IPS DF 6.9 (cell line): ENCODE measurements at places on chromosomes 6 and 20.
A peak's percentile ranks its signal among the peaks of the same experiment; 100 is the strongest.

DNA sequence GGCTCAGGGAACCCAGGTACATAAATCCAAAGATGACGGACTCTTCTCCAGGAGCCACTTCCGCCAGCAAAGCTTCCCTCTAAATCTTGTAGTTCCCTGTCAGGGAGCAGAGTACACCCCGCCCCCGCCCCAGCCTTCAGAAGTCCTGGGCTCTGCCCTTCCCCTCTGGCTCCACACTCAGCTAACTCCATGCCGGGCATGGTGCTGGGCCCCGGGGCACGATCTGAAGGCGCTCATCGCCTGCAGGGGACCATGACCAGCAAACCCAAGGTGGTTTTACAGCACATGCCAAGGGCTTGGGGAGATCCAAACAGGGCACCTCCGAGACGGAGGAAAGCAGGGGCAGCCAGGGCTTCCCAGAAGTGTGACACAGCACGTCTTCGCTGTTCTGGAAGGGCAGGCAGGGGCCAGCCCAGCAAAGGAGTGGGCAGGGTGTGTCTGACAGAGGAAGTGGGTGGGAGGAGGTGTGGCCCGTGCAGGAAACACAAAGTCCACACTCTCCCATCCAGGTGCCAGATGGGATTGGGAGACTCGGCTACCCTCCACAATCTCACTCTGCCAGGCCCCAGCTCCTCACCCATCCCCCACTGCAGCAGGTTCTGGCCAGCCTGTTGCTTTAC lies 41.6 kb upstream of the SLC22A2 start:
- no peak for DNase-seq

DNA sequence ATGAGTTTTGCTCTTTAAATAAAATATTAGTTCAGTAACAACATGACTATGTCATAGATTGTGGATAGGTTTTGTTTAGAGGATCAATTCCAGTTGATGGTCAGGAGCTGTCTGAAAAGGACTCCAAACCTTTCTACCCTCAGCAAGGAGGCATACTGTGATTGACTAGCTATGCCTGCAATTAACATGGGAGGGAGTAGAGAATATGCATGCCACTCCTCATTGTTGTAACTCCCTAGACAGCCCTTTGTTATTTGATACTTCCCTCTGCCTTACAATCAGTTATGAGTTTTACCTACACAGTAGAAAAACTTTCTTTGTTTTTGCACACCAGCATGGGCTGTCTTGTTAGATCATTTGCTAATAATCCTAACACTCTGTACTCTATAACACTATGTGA lies 1418.5 kb downstream of the KHDRBS2 start:
- no peak for DNase-seq

DNA sequence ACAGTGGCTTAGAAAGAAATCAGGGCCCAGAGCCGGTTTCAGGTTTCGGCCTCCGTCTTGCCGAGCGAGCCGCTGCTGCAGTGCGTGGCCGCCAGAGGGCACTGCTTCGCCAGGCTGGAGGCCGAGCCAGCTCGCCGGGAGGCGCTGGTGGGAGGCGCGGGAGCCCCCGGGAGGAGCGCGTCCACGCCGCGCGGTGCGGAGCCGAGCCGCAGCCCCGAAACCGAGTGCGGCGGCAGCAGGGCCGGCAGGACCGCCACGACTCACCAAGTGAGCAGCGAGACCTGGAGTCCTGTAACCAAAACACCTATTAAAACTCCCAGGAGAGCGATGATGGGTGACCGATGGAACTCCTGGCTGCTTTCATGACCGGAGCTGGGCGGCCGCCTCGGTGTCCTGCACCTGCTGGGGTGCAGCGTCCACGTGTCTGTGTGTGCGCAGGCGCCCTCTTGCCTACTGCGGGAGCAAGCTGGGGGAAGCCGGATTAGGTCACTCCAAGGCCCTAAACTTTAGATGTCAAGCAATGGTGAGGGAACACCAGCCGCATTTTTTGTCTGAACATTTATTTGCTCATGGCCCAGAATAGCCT lies 186.9 kb upstream of the UST start:
- DNase-seq = peak; percentile 52

GRCh38 chr6:52904562-52905279 lies 4.8 kb downstream of the GSTA3 start:
- DNase-seq = peak; percentile 27

GRCh38 chr20:32911355-32911754 lies 52.6 kb downstream of the EFCAB8 start:
- DNase-seq = no peak

- no peak for DNase-seq
Measured at GRCh38 chr6:150478656-150479545, 110.1 kb downstream of the IYD start.

- DNase-seq = no peak
Measured at GRCh38 chr6:131636880-131637792, at the start of gene ENPP3. TSS of gene ENPP3 (plus strand) at chr6:131637302. CDS start at chr6:131637385, 83 bp downstream.

GRCh38 chr6:92667843-92668242 lies 751.5 kb downstream of the EPHA7 start:
- DNase-seq = no peak

GRCh38 chr20:9485614-9486340 lies 28.6 kb upstream of the LAMP5 start:
- no peak for DNase-seq

- no peak for DNase-seq
Measured at GRCh38 chr6:124888581-124889371, 73.5 kb upstream of the RNF217 start.

- DNase-seq = no peak
Measured at GRCh38 chr6:149843051-149843633, 21.0 kb downstream of the LRP11 start.

- DNase-seq = no peak
Measured at GRCh38 chr20:44018259-44018941, 103.7 kb downstream of the TOX2 start.

- DNase-seq = no peak
Measured at GRCh38 chr20:10447028-10447427, 11.9 kb downstream of the SLX4IP start.

- DNase-seq = no peak
Measured at GRCh38 chr6:170313716-170314295, 7.2 kb downstream of the FAM120B start.

DNA sequence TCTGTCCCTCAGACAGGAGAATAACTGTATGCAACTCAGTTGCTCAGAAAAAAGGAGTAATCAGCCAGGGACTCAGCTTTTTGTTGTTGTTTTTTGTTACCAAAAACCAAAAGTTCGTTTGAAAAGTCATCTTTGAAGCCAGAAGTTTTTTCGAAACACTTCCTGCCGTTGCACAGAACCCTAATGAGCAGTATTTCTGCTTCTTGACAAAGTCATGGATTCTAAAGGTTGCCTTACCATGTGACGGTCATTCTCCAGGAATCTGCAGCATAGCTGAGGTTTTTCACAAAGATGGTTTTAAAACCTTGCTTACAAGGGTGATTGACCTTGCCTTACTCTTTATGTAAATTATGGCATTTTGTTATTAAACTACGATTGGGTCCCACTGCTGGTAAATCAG lies 1.9 kb downstream of the RAB32 start:
- DNase-seq = no peak

DNA sequence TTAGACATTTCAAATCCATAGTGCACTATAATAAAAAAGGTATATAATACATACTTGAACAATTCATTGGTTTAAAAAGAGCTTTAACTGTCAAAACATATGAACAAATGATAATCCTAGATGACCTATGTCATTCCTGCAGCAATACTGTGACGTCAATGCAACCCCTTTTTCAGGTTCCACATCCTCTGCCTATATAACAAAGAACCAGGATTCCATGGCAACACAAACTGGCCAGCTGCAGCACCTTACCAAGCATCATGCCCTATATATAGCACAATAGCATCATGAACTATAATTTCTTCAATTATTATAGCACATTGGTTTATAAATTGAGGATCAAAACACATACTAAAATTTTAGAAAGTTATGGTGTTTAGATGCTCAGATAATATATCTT lies 578 bp upstream of the PTCHD4 start:
- no peak for DNase-seq
